GM12864 (cell line): ENCODE measurements at places on chromosomes 2 and 18.

DNA sequence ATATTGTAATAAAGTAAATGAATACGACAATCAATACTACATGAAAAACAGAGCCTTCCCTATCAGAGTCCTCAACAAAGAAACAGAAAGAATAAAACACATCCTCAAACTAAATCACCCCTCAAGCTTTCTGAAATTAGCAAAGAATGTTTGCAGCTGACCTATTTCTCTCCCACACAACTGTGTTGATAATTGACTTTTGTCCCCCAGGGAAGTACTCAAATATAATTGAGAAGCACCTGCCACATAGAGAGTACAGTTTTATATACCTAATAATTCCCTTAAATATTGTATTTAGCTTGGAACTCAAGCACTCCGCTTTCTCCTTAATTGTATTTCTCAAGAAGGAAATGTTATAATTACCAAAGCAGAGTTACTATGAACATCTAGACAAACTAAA lies 12.6 kb downstream of the CACNB4 start:
- no peak for DNase-seq

DNA sequence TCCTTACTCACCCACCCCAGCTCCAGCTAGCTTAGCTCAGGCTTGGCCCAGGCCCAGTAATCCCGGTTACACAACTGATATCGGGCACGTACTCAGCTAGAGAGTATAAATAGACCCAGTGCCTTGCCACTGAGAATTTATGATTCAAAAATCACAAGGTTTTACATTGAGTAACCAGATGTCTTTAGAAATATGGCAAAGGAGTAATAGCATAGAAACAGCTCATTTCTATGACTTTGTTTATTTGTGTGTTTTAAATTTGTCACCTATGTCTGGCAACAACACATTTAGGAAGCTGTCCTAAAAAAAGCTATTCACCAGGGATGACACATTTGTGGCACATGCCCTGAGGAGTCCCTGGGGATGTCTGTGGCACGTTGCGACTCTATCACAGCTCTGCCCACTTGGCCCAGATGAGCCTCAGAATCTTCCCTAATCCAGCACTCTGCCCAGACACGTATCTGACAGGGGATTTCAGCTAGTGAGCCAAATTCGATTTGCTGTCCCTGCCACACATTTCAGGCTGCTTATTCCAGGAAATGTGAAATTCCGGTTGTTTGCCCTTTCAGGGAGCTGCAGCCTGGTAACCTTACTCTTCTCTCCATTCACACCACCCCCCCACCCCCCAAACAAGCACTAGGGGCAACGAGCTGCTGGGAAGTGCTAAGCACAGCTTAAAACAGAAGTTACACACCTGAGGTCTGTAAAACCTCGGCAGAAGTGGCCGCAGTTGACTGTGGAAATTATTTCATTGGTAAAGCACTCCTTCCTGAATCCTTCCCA lies 85.4 kb upstream of the ZCCHC2 start:
- DNase-seq = no peak

DNA sequence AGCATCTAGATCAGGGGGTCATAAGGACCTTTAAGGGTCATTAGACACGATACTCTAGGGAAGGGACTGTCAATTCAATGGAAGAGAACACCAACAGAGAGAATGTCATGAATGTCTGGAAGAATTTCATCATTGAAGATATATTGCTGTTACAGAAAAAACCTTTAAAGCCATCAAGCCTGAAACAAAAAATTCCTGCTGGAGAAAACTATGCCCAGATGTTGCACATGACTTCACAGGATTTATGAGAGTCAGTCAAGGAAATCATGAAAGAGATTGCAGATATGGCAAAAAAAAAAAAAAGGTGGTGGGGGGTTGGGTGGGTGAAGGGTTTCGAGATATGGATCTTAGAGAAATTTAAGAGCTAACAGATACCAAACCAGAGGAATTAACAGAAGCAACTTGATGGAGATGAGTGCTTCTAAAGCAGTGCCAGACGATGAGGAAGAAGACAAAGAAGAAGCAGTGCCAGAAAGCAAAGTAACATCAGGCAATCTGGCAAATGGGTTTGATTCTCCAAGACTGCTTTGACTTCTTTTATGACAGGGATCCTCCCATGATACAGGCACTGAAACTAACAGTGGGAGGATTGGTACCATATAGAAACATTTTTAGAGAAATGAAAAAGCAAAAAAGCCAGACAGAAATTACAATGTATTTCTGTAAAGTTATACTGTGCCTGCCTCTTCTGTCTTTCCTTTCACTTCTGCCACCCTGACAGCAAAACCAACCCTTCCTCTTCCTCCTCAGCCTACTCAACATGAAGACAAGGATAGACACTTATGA lies 28.5 kb downstream of the MAP4K3 start:
- DNase-seq = peak; percentile 36

DNA sequence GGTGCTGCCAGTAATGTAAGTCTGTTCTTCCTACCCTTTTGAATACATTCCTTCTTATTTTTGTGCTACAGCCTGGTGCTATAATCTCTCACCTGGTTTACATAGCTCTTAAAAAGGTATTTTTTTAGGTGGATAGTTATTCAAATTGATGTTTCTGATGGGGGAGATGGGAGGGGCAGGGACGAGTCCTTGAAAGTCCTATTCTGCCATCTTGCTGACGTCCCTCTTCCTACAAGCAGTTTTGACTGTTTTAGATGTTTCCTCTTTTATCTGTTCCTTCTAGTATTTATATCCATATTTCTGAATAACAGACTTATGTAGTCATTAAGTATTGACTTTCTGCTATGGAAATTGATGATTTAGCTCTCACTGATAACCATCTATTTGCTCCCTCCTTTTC lies 256.4 kb downstream of the KIAA1328 start:
- DNase-seq = no peak

- DNase-seq = no peak
These were observed 569.4 kb upstream of the SALL3 start for GRCh38 chr18:78410094-78410786.

- DNase-seq = no peak
These were observed 170.4 kb downstream of the C1D start for GRCh38 chr2:67892339-67892846.

DNA sequence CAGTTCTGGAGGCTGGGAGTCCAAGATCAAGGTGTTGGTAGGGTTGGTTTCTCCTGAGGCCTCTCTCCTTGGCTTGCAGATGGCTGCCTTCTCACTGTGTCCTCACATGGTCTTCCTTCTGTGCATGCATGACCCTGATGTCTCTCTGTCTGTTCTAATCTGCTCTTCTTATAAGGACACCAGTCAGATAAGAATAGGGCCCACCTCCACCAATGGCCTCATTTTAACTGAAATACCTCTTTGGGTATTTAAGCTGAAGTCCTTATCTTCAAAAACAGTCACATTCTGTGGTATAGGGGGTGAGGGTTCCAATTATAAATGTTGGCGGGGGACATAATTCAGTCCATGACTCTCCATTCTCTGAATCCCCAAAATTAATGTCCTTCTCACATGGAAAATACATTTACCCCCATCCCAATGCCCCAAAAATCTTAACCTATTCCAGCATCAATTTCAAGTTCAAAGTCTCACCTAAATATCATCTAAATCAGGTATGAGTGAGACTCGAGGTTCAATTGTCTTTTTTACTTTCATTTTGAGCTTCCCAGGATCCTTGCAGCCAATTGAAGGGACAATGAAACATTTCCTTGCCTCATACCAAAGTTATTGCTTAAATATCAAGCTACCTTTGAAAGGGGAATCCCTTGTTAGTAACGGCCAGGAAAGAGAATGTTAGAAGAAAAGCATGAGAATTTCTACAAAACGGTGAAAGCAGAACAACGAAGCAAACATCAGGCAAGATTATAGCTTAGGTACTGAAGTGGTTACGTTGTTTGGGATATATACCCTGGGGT lies 20.6 kb upstream of the CNOT11 start:
- DNase-seq = no peak

DNA sequence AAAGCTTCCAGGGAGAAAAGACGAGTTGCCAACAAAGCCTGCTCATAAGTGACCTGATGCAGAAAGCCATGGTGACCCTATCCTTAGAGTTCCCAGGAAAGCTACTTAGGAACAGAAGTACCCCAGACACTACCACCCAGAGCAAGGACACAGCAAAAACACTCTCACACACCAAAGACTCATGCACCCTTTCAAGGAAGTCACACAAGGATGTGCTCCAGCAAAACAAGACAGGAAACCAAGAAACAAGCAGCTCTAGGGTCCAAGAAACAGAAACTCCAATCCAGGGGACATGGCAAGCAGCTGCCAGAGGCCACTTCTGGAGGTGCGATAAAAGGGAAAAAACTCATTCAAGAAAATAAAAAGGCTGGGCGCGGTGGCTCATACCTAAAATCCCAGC lies 5.7 kb downstream of the KIF1A start:
- no peak for DNase-seq

GRCh38 chr2:128787616-128788015 lies 468.9 kb upstream of the HS6ST1 start:
- no peak for DNase-seq

GRCh38 chr2:217440000-217440399 lies 562.8 kb downstream of the TNS1 start:
- peak; percentile 26 for DNase-seq

GRCh38 chr2:123770996-123771720 lies 253.9 kb upstream of the CNTNAP5 start:
- DNase-seq = no peak

DNA sequence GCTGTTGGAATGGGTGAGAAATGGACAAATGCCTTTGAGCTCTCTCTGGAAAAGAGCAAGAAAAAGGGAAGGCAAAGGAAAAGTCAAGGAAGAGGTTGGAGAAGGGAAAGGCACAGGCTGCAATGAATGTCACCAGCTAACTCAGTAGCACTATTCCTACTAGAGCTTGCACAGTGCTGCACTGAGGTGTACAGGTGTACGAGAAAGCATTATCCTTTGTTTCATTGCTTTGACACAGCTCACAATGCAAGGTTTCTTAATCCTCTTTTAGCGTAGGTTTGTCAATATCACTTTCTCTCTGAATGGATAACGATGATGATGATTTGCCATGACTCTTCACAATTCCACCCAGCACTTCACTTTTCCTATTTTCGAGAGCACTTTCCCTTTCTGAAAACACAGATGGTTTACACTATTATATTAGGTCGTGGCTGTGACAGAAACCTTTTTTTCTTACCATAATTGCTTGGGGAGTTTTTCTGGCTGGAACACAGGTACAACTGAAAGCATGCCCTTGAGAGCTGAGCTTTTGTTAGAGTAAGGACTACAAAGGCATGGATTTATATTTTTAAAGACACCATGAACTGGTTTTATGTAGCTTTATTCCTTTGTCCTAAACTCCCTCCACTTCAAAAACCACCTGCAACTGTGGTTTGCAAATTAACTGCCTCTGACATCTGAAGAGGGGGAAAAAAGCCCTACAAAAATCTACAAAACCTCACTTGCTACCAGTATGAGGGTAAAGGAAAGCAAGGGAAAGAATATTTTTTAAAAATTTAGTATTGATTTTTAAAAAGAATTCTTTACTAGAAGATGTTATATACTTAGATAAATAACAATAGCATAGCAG lies 265.5 kb downstream of the TGIF1 start:
- no peak for DNase-seq

DNA sequence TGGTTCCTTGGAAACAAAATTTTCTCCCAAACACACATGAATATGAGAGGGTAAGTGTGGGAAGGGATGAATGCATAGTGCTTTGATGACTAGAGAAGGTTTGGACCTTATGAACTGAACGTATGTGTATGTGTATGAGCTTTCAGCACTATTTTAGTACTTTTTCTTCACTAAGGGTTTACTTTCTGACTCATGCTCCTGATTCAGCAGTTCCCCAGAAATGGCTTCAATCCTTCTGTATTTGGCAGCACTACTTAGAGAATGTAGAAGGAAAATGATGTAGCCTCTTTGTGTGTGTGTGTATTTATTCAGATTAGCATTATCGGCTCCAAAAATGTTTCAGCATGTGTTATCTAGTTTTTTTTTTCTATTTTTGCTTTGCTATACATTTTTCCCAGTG lies 22.2 kb downstream of the KCNJ3 start:
- DNase-seq = no peak

DNA sequence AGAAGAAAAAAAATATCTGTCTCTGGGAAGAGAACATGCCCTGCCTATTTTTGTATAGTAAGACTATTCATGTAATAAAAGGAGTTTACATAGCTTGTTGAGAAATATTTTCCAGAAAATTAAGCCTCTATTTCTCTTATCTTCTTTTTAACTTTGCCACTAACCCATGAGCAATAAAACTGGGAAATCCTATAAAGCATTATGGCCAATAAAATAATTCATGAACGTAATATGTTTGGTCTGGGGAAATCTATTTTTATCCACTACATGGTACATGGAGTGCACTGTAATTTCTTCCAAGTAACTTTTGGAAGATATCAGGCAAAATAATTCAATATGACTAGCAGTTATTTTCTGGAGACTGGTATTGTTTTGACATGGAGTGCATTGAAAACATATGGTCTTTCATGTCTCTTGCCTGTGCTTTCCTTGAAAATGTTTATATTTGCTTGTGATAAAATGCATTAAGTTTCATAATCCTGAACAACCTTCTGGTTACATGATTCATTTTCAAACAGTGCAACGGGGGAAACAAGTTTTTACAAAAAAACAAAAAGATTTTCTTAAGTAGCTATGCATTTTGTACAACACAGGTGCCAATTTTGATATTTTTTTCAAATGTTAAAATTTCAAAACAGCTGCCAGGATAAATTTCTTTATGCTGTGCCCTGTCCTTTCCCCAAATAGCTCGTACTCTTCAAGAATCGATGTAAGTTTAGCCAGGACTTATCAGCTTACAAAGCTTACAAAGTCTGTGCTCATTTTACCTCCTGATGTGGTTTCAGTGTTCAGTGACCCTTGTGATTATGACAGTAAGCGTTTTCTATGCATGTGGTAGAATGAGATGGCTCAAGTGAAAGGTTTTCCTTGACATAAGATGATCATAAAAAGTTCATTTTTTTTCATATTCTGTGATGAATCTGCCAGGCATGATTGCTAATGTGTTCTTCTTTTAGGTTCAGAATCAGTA lies 194.5 kb downstream of the UBE2E3 start:
- no peak for DNase-seq

DNA sequence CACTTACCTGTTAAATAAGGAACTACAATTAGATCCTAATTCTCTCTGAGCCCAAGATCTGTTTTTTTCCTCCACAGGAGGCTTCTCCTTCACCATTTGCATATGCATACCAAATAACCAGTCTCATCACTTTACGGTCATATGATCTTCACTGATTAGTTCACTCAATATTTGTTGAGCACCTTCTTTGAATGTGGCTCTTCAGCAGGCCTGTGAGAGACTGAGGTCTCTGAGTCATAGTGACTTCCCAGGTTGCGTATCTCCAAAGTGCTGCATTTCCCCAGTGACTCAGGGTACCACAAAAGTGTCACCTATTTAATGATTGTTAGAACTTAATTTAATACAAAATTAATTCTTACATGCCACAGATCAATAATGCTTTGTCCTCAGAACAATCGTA lies 108.8 kb upstream of the TRIB2 start:
- DNase-seq = no peak

- no peak for DNase-seq
These were observed 3.6 kb upstream of the ANO7 start for GRCh38 chr2:241184901-241185300.
